ENCODE measurements at places on chromosomes 6 and 20. TPM values are rescaled to one million over a fixed set of nuclear protein-coding genes. Genes with fewer than 3 reads are reported as not detected.

Gene NEU1
- total RNA-seq, result 91.5 TPM

Gene SNHG17
- 6.7 TPM for total RNA-seq

Gene PAQR8
- total RNA-seq, result 4.5 TPM

Gene CUL7
- total RNA-seq, result 12.8 TPM

Gene CYB5R4
- 24.6 TPM for total RNA-seq

Gene GSTA2
- total RNA-seq, result 0.37 TPM

Gene TREML2
- 0.10 TPM for total RNA-seq

Gene PPP1R14C
- not detected for total RNA-seq

Gene TRIM40
- not detected for total RNA-seq

Gene ATP6V1G2
- not detected for total RNA-seq

Gene BMP2
- 1.1 TPM for total RNA-seq

Gene PLN
- 0.60 TPM for total RNA-seq

Gene HTR1E
- not detected for total RNA-seq

Gene SLC22A23
- total RNA-seq, result 1.9 TPM

Gene COL19A1
- 1.5 TPM for total RNA-seq

Gene TMEM14B
- total RNA-seq, result 137 TPM

Gene MYBL2
- total RNA-seq, result 40.8 TPM

Gene HSPA12B
- 0.12 TPM for total RNA-seq

Gene SLC22A1
- total RNA-seq, result not detected

Gene FOXQ1
- total RNA-seq, result 0.52 TPM

Gene ZBTB46
- total RNA-seq, result 3.1 TPM

Gene CYP21A2
- total RNA-seq, result 0.48 TPM

Gene TRIM10
- total RNA-seq, result not detected

Gene OLIG3
- not detected for total RNA-seq
